ENCODE measurements at places on chromosomes 4 and X.

- no peak for DNase-seq
These were observed 864.9 kb upstream of the SLIT2 start for GRCh38 chr4:19386786-19387185.

- no peak for DNase-seq
These were observed 192.1 kb downstream of the TBX22 start for GRCh38 chrX:80206647-80207046.

DNA sequence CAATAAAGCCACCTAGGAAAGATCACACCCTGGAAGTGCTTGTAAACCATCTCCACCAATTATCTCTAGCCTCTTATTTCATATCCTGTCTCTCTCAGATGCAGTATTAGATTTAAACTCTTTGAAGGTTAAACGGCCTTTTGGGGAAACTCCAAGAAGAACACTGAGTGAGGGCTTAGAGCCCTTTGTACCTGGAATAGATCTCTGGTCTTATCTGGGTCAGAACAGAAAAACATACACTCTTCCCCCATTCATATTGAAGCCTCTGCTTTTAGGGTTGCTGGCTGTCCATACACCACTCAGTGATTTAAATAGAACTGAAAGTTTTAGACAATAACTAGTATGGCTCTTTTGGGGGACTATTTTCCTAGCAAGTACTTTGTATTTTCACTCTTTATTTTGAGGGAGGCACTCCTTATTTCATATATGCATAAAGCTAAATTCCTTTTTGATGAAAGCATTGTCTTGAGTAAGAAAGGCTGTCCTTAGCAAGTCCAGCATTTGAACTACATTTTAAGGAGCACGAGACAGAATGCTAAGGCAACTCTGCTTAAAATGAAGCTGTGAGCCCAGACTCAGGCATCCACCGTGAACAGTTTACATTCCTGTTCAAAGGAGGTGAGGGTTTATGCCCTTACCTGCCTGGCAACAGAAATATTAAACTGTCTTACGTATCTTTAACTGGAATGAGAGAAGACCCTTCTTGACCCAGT lies 17.4 kb downstream of the YY2 start:
- no peak for DNase-seq

DNA sequence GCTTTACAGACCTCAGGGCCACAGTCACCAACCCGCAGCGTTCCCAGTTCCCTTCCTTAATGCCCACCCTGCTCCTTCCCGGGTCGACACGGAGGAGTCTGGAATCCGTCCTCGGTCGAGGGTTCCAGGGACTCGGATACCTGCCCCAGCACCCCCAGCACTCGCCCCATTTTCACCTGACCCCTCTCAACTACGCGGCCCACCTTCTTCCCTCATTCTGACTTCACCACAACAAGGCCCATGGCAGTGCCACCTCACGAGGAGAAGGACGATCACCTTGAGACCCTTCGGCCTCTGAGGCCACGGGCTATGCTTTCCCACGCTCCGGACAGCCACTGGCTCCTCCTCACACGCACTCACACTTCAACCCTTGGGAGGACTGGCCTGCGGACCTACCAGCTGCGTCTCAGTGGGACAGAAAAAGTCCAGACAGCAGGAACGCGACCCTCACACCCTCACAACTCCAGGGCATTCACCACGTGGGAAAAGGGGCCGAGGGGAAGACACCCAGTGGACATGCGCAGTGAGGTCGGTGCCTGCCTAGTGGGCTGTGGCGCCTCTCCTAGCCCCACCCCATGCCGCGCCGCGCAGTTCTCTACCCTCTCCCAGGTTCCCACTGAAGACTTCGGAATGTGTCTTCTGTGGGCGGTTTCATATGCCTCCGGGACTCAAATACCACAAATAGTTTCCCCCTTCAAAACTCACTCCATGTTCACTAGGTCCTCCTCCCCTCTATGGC lies at the start of gene XAGE3:
XAGE3 (minus strand) TSS at position 474 of the 739 bp plus-strand sequence. CDS start 950 bp downstream, outside the sequence.
- DNase-seq: no peak

GRCh38 chr4:181618896-181619295 lies 624.3 kb upstream of the TENM3 start:
- no peak for DNase-seq
